ENCODE measurements at places on chromosomes 16 and 17.

DNA sequence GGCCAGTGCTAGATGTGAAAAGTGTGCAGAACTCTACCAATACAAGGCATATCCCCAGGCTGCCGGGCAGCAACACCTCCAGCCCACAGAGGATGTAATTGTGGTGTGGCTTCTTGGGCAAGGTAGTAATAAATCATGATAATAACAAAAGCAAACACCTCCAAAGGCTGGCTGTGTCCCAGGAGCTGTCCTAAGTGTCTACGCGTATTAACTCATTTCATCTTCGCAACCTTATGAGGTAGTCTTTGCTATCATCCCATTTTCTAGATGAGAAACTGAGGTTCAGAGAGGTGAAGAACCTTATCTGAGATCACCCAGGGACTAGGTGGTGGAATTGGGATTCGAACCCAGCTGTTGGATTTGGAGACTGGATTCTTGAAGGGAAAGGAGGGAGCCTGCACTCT lies 5.3 kb downstream of the PDK2 start:
- no peak for DNase-seq

DNA sequence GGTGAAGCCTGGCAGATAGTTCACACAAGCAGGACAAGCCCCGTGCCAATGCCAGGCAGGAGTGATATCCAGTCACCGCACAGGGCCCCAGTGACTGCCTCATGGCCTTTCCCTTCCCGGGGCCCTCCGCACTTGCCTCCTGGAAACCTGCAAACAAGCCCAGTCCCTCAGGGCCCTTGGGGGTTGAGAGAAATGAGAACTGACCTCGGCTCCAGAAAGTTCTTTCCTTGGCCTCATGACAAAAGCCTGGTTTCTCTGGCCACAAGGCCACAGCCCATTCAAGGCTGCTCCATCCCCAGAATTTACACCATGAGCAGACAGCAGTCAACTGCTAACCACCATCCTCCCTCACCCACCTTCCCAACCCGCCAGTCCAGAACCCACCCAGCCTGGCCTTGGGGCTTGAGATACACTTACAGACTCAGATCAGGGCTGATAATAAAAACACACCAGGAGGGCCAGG lies 77.6 kb downstream of the CCDC182 start:
- no peak for DNase-seq

GRCh38 chr16:67177743-67178699 lies 5.7 kb downstream of the MATCAP1 start:
- no peak for DNase-seq

GRCh38 chr17:5820721-5821456 lies 236.6 kb upstream of the NLRP1 start:
- no peak for DNase-seq

DNA sequence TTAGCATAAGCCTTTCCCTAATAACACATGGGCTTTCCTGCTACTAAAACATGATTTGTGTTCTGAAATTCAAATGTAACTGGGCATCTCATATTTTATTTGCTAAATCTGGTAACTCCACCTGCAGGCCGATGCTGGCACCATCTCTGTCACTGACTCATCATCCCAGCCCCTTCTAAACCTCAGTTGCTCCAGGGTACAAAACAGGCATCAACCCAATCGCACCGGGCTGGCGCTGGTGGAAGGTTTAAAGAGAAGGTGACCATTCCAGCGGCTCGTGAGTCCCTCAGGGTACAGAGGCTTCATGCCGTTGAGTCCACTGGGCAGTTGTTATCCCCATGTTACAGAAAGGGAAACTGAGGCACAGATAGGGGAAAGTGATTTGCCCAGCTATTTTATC lies 27.1 kb downstream of the PPL start:
- DNase-seq = no peak

GRCh38 chr17:74104921-74105320 lies 98.6 kb upstream of the RPL38 start:
- no peak for DNase-seq

GRCh38 chr16:11339075-11339474 lies 6.2 kb upstream of the RMI2 start:
- DNase-seq = no peak

Data from SIG-M5 (cell line).